NCI-H524 treated with DMSO at 0.1 percent for 48 hours (cell line): ENCODE measurements at places on chromosomes 16 and 17.

GRCh38 chr16:64951193-64951592 lies 170.7 kb downstream of the CDH11 start:
- DNase-seq = no peak

DNA sequence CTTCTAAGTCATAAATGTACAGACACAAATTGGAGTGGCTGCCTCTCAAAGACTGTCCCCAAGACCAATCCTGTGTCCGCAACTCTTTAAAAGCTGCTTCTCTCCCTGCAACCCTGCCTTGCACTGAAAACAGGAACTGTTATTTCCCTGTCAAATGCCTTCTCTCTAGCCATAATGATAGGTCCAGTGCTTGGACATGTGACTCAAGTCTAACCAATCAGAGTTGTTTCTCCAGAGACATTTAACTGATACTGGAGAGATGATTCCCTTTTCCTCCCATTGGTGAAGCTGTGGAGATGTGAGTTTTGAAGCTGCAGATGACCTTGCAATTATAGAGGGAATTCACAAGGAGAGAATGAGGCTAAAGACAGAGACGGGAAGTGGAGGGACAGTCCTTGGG lies 253.3 kb upstream of the CDH5 start:
- no peak for DNase-seq

DNA sequence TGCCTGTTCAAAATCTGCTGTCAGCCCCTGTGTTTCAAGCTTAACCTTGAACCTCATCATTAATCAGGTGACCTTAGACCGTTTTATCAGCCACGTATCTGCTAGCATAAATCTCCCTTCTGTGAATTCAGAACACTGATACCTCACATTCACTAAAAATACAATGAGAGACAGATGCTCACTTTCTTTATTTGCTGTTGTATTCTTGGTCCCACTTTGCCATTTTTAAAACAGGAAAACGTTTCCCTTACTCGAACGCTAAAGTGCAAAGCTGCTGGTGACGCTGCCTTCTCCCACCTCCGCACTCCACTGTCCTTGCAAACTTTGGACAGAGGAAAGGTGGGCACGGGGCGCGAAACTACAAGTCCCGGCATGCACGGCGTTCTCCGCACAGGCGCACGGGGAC lies 220 bp upstream of the ARHGAP44 start:
- DNase-seq = no peak

- DNase-seq = peak; percentile 23
These were observed 675 bp downstream of the RNF213 start for GRCh38 chr17:80261159-80261894.

GRCh38 chr17:57284583-57284982 lies 28.3 kb downstream of the MSI2 start:
- no peak for DNase-seq

GRCh38 chr16:24493821-24494220 lies 45.5 kb upstream of the RBBP6 start:
- DNase-seq = no peak

- DNase-seq = no peak
These were observed 46.1 kb upstream of the MYOCD start for GRCh38 chr17:12619459-12620199.
